ENCODE measurements at places on chromosomes 7 and 10.

GRCh38 chr10:56057860-56058259, 303.2 kb downstream of the ZWINT start:
- no peak for DNase-seq

GRCh38 chr7:155787171-155787851, 25.0 kb downstream of the SHH start:
- no peak for DNase-seq

- DNase-seq, result no peak
Observed at GRCh38 chr10:124002391-124003069, 90.9 kb downstream of the CHST15 start.

DNA sequence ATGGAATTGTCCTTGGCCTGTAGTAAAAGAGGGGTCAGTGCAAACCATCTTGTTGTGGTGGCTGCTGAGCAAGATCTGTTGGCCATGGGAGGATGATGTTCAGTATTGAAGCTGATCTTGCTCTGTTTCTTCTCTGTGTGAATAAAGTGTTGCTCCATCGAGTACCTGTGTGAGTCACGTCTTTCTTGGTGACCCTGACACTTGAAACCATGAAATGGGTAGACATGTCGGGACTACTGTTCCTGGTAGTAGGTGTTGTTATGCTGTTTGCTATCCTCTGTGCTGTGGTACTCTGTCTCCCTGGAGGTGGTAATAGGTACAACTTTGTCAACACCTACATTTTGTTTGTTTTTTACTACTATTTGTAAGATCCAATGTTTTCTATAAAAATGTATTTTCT, 330.6 kb downstream of the MDFIC start:
- no peak for DNase-seq

DNA sequence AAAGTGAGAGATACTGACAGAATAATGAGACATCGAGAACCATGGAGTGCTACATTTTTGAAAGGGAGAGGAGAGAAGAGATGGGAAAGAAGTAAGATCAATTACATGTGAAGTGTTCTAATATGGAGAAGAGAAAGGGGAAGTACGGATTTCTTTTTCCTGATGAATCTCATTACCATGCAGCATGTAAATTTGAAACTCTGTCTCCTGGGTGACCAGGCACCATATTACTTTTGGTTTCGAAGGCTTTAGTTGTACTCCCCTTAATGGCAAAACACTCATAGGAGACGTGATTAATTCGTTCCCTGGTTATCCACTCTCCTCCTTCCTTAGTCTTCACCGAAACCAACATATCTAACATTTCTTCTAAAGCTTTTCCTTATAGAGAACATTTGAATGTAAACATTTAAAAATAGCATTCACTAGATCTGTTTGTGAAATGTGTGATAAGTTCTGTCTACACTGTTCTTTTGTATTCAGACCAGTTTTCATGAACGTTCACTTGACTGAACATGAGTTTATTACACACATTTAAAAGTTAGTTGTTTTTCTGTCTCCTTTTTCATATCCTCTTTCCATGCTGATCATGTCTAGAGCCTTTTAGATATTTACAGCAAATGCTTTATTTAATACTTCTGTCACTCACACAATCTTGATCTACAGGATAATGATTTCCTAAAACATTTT, 80.2 kb upstream of the MSRB2 start:
- DNase-seq, result no peak

- DNase-seq, result no peak
Observed at GRCh38 chr10:72712136-72712535, 20.2 kb downstream of the MCU start.

DNA sequence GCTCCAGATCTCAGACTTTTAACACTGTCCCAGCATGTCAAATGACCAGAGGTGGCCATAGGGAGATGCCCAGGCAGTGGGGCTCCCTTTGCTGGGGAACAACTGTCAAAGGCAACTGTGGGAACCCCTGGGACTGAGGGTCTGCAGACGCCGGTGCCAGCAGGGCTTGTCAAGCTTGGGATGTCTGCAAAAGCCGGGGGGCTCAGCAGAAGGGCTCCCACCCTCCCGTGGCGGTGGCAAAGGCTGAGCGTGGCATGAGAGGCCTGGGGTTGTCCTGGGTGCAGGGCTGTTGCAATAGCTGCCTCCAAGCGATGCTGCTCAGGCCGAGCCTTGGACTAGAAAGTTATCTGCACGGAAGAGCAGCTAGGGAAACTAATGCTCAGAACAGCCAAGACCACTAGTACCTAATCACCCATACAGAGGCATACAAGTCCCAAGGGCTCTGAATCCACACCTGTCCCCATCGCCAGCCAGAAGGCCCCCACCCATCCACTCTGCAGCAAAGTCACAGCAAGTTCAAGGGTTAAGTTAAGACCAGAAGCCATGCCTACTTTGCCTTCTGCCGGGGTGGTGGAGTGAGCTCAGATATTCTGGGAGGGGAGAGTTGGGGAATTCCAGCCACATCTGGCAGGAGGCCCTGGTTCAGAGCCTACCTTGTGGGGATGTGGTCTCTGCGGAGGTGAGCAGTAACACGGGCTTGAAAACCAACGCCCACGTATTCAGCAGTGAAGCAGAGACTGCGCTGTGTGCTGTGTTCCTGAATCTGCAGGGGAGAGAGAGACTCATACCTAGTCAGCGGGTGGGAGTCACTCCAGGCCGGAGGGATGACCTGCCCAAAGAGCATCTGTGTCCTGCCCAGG, 4.6 kb downstream of the SH2B2 start:
- DNase-seq, result no peak

- peak; percentile 71 for DNase-seq
Observed at GRCh38 chr10:70656489-70656888, 15.8 kb upstream of the ADAMTS14 start.

GRCh38 chr7:54904130-54904529, 114.7 kb upstream of the EGFR start:
- no peak for DNase-seq

- no peak for DNase-seq
Observed at GRCh38 chr10:11886851-11887250, 63.7 kb downstream of the PROSER2 start.

GRCh38 chr7:105364684-105365083, 24.0 kb downstream of the SRPK2 start:
- no peak for DNase-seq

DNA sequence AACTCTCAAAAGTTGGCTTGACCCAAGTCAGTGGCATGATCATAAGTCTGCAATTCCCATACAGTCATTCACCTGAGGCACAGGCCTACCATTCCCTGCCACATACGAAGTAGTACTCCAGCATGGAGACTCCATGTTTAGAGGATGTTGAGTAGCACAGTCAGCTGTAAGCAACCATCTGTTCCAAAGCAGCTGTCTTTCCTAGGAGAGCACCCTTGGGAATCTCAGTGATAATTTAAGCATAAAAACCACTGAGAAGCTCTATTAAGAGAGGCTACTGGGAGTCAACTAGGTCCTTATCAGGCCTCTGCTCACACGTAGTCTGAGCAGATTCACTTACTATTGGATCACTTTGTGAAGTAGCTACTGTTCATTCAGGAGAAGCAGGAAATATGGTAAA, 61.6 kb upstream of the UNC5B start:
- no peak for DNase-seq

- DNase-seq, result no peak
Observed at GRCh38 chr7:85156661-85157208, 30.1 kb downstream of the SEMA3D start.

- peak; percentile 32 for DNase-seq
Observed at GRCh38 chr7:105014693-105015389, 836 bp downstream of the KMT2E start.

DNA sequence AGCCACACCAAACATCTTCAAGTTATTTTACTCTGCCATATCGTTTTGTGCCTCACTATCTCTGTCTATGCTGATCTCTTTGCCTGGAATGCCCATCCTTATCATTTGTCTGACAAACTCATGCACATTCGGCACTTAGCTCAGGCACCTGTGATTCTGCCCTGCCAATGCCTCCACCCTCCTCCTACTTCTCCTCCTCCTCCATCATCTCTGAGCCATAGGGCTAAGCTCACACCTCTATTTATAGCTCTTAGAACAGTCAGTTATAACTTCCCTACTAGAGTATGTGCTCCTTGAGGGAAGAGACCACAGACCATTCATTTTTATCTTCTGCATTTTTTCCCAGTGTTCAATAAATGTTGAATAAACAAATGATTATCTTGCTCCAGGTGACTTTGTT, 51.2 kb upstream of the CDK13 start:
- DNase-seq, result no peak

- DNase-seq, result no peak
Observed at GRCh38 chr10:131792011-131792651, 108.7 kb upstream of the PPP2R2D start.

GRCh38 chr7:85828614-85829013, 641.8 kb upstream of the SEMA3D start:
- DNase-seq, result no peak

DNA sequence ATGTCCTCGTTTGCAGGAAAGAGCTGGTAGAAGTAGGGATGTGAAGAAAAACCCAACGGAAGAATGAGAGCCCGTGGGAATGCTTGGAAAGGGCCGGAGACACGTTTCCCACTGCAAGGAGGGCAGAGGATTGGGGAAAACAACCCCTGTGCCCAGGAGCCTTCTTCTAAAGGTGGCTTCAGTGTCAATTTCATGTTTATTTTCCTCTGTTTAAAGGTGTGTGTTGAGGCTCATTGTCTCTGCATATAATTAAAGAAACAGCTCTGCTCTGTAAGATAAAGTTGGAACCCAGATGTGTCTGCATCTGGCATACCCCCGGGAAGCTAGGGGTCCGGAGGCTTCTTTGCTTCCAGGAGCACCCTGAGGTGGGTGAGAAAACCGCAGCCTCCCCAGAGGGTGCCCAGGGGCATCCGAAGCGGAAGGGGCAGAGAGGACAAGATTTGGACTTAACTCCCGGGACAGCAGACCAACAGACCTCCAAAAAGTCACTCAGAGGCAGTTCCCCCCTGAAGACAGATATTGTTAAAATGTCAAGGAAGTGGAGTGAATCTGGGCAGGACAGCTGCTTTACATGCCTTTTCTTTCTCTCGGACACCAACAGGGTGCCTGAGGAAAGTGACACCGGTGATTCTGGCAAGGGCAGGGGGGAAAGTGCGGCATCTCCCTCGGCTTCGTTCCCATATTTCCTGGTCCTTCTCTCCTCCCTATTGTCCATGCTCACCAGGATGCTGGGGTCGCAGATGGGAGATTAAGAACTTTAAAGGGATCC, 8.6 kb upstream of the GATA3 start:
- DNase-seq, result no peak

DNA sequence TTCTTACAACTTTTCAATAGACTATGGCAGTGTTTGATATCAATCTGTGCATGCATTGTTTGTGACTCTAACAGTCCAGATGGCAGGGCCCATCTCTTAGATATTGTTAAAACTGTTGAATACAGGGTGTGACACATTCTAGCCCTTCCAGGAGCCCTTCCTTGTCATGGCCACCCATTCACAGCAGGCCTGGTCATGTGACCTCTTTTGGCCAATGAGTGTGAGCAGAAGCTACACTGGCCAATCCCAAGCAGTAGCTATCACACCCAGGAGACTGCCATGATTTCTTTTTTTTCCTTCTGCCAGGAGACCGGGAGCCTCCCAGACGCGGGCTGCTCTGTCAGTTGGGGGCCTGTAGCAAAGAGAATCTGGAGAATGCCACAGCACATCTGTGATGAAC, 655.4 kb upstream of the MKI67 start:
- DNase-seq, result no peak

- DNase-seq, result no peak
Observed at GRCh38 chr7:45591101-45591906, 17.1 kb downstream of the ADCY1 start.

GRCh38 chr10:18861382-18861781, 187.2 kb upstream of the MALRD1 start:
- DNase-seq, result no peak

GRCh38 chr10:91758303-91759146, 39.7 kb upstream of the TNKS2 start:
- DNase-seq, result peak; percentile 39

- DNase-seq, result no peak
Observed at GRCh38 chr7:34735526-34735925, 77.5 kb downstream of the NPSR1 start.

GRCh38 chr10:132421847-132422751, 25.1 kb downstream of the PWWP2B start:
- DNase-seq, result no peak

DNA sequence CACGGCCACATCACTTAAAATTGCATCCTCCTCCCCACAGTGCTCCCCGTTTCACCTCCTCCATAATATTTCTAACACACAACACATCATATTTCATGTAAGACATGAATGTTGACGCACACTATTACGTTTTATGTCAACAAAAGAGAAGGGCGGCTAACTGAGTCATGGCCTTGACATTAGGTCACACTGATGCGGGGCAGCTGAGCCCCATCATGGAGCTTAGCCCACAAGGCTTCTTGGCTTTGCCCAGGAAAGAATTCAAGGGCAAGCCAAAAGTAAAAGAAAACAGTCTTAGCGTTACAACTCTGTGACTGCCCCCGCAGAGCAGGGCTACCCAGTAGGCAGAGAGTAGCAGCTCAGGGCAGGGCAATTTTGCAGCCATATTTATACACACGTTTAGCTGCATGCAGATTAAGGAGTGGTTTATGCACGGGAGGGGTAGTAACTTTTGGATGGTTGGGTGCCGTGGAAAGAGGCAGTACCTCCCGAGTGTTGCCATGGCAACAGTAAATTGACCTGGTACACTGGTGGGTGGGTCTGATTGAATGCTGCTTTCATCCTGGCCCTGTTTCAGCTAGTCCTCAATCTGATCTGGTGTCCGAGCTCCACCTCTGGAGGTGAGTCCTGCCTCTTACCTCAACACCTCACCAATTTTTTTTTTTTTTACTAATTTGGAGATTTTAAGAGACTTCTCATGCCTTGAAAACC, 156.2 kb upstream of the FRMD4A start:
- DNase-seq, result no peak

DNA sequence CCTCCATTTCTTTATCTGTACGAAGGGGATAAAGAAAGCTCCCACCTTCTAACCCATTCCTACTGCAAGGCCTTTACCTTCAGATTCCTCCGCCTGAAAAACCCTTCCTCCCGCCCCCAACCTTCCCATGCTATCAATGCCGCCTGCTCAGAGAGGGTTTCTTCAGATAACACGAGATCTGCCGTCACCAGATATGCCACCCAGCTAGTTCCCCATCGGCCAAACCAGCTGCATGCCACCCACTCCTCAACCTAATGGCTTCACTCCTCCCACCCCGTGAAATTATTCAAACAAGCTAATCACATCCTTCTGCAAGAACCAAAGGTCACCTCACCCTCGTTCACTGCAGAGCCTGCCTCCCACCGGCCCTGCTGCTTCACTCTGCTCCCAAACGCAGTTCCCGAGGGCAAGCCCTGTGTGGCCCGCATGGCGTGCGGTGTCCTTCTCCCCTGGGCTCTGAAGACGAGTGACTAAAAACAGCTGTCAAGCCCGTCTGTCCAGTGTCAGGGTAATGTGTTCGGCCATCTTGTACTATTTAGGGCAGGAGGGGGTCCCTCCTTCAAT, 46.8 kb upstream of the TMEM213 start:
- no peak for DNase-seq

DNA sequence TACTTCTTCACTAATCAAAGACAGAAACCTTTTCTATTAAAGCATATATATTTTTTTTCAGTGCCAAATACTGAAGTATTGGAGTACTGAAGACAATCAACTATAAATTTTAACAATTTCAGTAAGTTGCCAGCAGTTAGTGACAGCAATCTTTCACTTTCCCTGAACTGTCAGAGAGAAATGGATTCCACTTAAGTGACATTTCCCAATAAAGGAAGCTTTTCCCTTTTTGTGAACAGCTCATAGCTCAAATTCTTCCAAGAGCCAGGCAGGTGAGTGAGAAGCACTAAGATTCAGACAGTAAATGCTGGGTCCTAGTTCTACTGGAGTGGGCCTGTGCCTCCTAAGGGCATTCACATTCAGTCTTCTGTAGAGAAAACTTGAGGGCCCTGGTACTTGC, 142.0 kb downstream of the SRPK2 start:
- no peak for DNase-seq

All from Panc1 (cell line).